Upper lobe of left lung (tissue), 6 donors: ENCODE measurements at places on chromosomes 5 and 9. TPM values are rescaled to one million over a fixed set of nuclear protein-coding genes. Genes with fewer than 3 reads are reported as not detected.

- no peak overlapping the region for H3K4me3 ChIP-seq
- DNase-seq, result no peak
- peak overlapping the region; percentile 59 for H3K27ac ChIP-seq
- peaks cover 37% of the 10 kb centered on the region for H3K4me1 ChIP-seq
These were observed 175.3 kb upstream of the KLF9 start for GRCh38 chr9:70589571-70590314.

DNA sequence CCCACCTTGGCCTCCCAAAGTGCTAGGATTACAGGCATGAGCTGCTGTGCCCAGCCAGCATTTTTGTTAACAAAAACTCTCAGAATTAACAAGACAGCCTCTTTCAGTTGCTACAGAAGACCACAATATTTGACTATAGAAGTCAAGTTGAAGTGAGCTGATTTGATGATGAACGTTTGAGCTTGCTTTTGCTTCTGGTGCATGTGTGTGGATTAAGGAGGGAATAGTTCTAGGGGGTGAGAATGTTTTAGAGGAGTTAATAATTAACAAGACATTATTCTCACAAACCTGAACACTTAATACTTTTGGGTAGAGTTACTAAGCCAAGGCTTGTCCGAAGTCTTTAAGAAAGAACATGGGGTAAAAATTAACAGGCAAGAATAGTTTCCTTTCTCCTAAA, 191.6 kb downstream of the TENT4A start:
- no peak overlapping the region for H3K27ac ChIP-seq
- no peaks in the 10 kb centered on the region for H3K27me3 ChIP-seq
- no peaks in the 10 kb centered on the region for H3K4me1 ChIP-seq
- no peak overlapping the region for H3K4me3 ChIP-seq

- H3K4me3 ChIP-seq, result no peak overlapping the region
- no peak overlapping the region for H3K27ac ChIP-seq
- no peaks in the 10 kb centered on the region for H3K27me3 ChIP-seq
- H3K36me3 ChIP-seq, result peaks cover 16% of the 10 kb centered on the region
- no peak for DNase-seq
These were observed 28.8 kb upstream of the TAL2 start for GRCh38 chr9:105633411-105633810.

DNA sequence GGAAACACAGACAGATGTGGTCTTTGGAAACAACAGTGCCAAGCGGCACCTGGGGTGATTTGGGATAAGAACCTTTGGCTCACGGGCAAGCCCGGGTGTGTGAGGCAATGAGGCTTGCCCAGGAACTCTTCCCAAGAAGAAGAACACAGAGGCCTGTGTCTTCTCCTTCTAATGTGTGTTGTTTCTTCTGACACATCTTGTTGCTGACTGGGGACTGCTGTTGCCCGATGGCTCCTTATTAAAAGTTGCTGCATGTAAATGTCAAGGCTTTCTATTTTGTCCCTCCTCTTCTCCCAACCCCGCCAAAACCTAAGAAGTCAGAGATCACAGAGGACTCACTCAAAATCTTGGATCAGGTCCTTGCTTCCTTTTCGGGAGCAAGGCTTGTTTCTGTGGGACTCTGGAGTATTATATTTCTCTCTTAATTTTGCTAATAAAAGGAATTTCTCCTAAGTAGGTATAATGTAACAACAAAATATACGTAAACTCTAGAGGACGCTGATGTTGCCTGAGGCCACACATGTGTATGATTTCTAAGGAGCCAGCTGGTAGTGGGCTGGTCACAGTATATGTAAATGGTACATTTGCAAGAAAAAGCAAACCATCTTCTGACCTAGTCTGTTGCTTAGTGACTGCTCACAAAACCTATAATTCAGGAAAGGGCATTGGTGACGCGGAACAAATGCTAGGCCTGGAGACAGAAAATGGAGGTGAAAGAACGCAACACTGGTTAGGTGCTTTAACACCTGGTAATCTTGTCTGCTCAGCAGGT, 232.5 kb downstream of the GADD45G start:
- no peak overlapping the region for H3K27ac ChIP-seq
- no peaks in the 10 kb centered on the region for H3K36me3 ChIP-seq
- no peak for DNase-seq

- DNase-seq, result peak; percentile 42
- no peaks in the 10 kb centered on the region for H3K27me3 ChIP-seq
- no peaks in the 10 kb centered on the region for H3K36me3 ChIP-seq
- peaks cover 23% of the 10 kb centered on the region for H3K4me1 ChIP-seq
These were observed 714 bp downstream of the SEC24A start for GRCh38 chr5:134649163-134649835.

- no peaks in the 10 kb centered on the region for H3K27me3 ChIP-seq
- no peak overlapping the region for H3K4me3 ChIP-seq
- DNase-seq, result no peak
- no peaks in the 10 kb centered on the region for H3K4me1 ChIP-seq
- no peaks in the 10 kb centered on the region for H3K36me3 ChIP-seq
These were observed 144.4 kb upstream of the TAS2R1 start for GRCh38 chr5:9774472-9775079.

GRCh38 chr5:87752362-87752761, 339.6 kb upstream of the CCNH start:
- no peak for DNase-seq
- no peaks in the 10 kb centered on the region for H3K27me3 ChIP-seq
- no peak overlapping the region for H3K27ac ChIP-seq

DNA sequence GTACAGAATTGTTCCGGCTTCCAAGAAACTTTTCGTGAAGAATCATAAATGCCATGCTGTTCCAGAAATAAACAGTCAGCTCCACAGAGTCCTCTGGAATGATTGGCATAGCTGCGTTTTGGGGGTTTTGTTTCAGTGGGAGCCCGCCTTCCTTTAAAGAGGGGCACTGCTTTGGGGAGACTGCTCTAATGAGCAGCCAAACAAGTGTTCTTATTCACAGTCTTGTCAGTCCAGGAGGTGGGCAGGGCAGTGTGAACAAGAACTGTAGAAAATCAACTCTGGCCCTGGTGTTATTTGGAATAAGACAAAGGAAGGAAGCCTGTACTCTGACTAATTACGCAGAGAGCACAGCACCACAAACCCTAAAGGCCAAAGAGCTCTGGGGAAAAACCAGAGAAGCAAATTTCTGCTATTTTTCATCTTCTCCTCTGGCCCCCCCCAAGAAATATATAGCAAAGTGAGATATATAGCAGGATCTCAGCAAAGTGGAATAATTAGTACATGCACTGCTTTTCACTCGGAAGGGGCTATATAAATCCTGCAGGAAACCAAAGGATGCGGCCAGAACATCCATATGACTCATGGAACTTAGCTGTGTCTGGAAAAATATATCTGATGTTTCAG, 92.9 kb downstream of the GLDC start:
- no peaks in the 10 kb centered on the region for H3K36me3 ChIP-seq
- no peaks in the 10 kb centered on the region for H3K27me3 ChIP-seq
- no peak overlapping the region for H3K4me3 ChIP-seq
- H3K27ac ChIP-seq, result no peak overlapping the region

GRCh38 chr9:72169178-72169577, 19.9 kb downstream of the GDA start:
- no peak for DNase-seq
- no peak overlapping the region for H3K27ac ChIP-seq
- no peak overlapping the region for H3K4me3 ChIP-seq

- H3K27ac ChIP-seq, result no peak overlapping the region
- H3K27me3 ChIP-seq, result no peaks in the 10 kb centered on the region
- no peaks in the 10 kb centered on the region for H3K4me1 ChIP-seq
- no peaks in the 10 kb centered on the region for H3K36me3 ChIP-seq
- no peak for DNase-seq
These were observed 136.6 kb upstream of the RAPGEF1 start for GRCh38 chr9:131876486-131876885.

DNA sequence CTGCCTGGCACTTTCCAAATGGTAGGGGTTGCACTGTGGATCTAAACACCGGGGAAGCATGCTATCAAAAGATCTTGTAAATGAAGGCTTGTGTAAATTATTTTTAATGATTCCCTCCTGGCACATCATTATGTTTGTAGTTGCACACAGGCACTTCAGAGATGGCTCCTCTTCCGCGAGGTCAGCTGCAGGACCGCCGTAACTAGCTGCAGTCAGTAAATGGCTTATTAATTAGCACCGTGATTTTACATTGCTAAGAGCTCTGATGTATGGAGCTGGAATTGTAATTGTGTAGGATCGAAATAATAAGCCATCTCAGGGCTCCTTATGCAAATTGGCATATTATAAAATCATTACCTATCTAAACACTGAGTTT, 397.6 kb upstream of the IRX1 start:
- no peak for DNase-seq
- no peak overlapping the region for H3K4me3 ChIP-seq
- H3K27me3 ChIP-seq, result no peaks in the 10 kb centered on the region

- no peaks in the 10 kb centered on the region for H3K36me3 ChIP-seq
- H3K4me3 ChIP-seq, result no peak overlapping the region
- no peaks in the 10 kb centered on the region for H3K4me1 ChIP-seq
- no peak overlapping the region for H3K27ac ChIP-seq
- no peak for DNase-seq
These were observed 54.4 kb upstream of the RUFY1 start for GRCh38 chr5:179495906-179496455.

DNA sequence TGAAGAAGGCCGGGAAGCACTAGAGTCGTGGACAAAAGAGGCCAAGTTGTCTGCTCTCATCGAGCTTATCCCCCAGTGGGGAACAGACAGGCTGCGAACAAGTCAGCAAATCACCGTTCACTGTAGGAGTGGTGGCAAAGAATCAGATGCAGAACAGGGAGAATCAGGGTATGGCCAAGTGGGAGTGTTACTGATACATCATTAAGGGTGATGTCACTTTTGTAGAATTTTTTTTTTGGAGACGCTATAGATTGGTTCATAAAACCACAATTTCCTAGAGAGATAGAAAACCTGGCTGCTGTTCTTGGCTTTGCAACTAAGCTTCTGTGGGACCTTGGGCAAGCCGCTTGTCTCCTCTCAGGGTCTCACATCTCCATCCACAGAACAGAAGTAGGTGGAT, 21.3 kb downstream of the SPRY4 start:
- DNase-seq, result no peak
- H3K27ac ChIP-seq, result no peak overlapping the region
- H3K4me3 ChIP-seq, result no peak overlapping the region
- no peaks in the 10 kb centered on the region for H3K4me1 ChIP-seq
- no peaks in the 10 kb centered on the region for H3K27me3 ChIP-seq

GRCh38 chr5:102996011-102996575, 123.8 kb downstream of the GIN1 start:
- H3K4me3 ChIP-seq, result no peak overlapping the region
- no peaks in the 10 kb centered on the region for H3K36me3 ChIP-seq
- no peaks in the 10 kb centered on the region for H3K4me1 ChIP-seq
- H3K27ac ChIP-seq, result no peak overlapping the region
- no peaks in the 10 kb centered on the region for H3K27me3 ChIP-seq

DNA sequence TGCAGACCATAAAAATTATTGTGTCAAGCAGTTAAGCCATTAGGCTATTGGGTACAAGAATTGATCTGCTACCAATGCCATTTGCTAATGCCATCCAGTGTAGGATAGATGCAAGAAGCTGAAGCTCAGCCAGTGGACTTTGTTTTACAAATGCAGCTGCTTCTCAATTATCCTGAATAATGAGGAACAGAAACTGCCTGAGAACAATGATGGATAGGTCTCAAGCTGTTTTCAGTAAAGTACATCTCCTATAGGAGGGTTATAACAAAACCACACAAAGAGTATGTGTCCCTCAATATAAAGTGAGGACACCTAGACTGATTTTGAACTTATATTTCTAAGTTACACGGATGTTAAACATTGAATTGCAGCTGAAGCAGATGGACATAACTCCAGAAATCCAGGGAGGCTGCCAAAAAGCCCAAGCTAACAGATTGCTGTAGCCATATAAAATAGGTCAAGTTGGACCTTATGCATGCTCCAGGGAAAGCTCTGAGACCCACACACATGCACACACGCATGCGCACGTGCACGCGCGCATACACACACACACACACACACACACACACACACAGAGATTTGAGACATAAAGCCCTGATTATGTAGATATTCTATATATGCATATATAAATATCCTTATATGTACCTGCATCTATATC, 482.7 kb upstream of the CD180 start:
- no peaks in the 10 kb centered on the region for H3K27me3 ChIP-seq
- no peaks in the 10 kb centered on the region for H3K4me1 ChIP-seq

- DNase-seq, result no peak
- no peaks in the 10 kb centered on the region for H3K27me3 ChIP-seq
- no peaks in the 10 kb centered on the region for H3K36me3 ChIP-seq
- H3K4me3 ChIP-seq, result no peak overlapping the region
- no peaks in the 10 kb centered on the region for H3K4me1 ChIP-seq
These were observed 212.2 kb downstream of the DENND1A start for GRCh38 chr9:123717581-123718175.

DNA sequence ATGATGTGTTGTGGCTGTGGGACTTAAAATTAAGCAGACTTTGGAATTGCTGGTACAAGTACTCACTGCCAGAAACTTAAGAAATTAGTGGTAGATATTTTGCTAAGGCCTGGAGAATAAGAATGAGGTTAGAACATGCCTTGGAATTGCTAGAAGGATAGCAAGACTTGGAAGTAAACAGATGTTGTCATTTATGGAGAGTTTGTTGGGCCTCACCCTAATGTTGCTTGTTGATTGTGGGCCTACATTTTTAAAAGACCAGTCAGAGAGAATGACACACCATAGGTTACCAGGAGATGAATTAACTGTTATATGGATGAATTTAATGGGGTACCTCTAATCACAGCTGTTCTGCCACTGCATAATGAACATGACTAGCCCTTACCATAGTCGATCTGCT, 120.1 kb upstream of the GAS1 start:
- H3K4me1 ChIP-seq, result peaks cover 5% of the 10 kb centered on the region
- H3K27ac ChIP-seq, result no peak overlapping the region
- no peak overlapping the region for H3K4me3 ChIP-seq
- no peak for DNase-seq

GRCh38 chr5:140113699-140114263, at the start of gene PURA:
PURA (plus strand) TSS chr5:140114109; CDS start chr5:140114182, 73 bp downstream.
- H3K36me3 ChIP-seq, result no peaks in the 10 kb centered on the region
- DNase-seq, result peak; percentile 96
- no peaks in the 10 kb centered on the region for H3K27me3 ChIP-seq
- H3K4me1 ChIP-seq, result peaks cover 66% of the 10 kb centered on the region
- H3K27ac ChIP-seq, result peak within 1 kb of the TSS; percentile 97
- H3K4me3 ChIP-seq, result peak within 1 kb of the TSS; percentile 79

DNA sequence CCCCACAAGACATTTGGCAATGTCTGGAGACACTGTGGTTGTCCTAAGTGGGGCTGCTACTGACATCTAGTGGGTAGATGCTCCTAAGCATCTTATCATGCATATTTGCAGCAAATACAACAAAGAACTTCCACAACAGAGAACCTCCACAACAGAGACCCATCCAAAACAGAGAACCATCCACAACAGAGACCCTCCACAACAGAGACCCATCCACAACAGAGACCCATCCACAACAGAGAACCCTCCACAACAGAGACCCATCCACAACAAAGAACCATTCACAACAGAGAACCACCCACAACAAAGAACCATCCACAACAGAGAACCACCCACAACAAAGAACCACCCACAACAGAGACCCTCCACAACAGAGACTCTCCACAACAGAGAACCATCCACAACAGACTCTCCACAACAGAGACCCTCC, 32.8 kb downstream of the ARPC5L start:
- no peak overlapping the region for H3K27ac ChIP-seq
- no peak for DNase-seq
- no peaks in the 10 kb centered on the region for H3K4me1 ChIP-seq
- no peaks in the 10 kb centered on the region for H3K27me3 ChIP-seq
- no peak overlapping the region for H3K4me3 ChIP-seq
- peaks cover 66% of the 10 kb centered on the region for H3K36me3 ChIP-seq

PLAC8L1 gene
- not detected for total RNA-seq

NXNL2 gene
- 1.4 TPM for total RNA-seq

BARHL1 gene
- not detected for total RNA-seq

GMCL2 gene
- not detected for total RNA-seq

HMCN2 gene
- total RNA-seq, result 1.8 TPM

IFNA2 gene
- total RNA-seq, result not detected

RLN2 gene
- not detected for total RNA-seq

HSPB3 gene
- total RNA-seq, result 3.3 TPM
